Activated CD8-positive, alpha-beta memory T cell treated with anti-CD3 and anti-CD28 coated beads for 1 hour (primary cell): ENCODE measurements at places on chromosomes 2 and 18.

DNA sequence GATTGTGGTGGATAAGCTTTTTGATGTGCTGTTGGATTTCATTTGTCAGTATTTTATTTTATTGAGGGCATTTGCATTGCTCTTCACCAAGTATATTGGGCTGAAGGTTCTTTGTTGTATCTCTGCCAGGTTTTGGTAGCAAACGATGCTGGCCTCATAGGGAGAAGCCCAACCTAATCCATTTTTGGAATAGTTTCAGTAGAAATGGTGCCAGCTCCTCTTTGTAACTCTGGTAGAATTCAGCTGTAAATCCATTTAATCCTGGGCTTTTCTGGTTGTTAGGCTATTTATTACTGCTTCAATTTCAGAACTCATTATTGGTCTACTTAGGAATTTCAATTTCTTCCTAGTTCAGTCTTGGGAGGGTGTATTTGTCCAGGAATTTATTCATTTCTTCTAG, 309.8 kb upstream of the SETBP1 start:
- no peak for DNase-seq

- DNase-seq, result no peak
Observed at GRCh38 chr2:112483831-112484230, 1.9 kb downstream of the TTL start.

- no peak for DNase-seq
Observed at GRCh38 chr2:174013315-174013751, 48.2 kb upstream of the SP3 start.

- DNase-seq, result no peak
Observed at GRCh38 chr18:33838054-33838453, 260.0 kb downstream of the ASXL3 start.
